CD4-positive, alpha-beta T cell treated with Interleukin-6 for 4 hours (primary cell): ENCODE measurements at places on chromosomes 2 and 18.

- DNase-seq, result no peak
These were observed 11.8 kb downstream of the C2orf69 start for GRCh38 chr2:199922856-199923255.

GRCh38 chr2:149021761-149022160 is 16.7 kb upstream of the LYPD6B start:
- no peak for DNase-seq

GRCh38 chr2:213934560-213934959 is 476.3 kb upstream of the VWC2L start:
- peak; percentile 7 for DNase-seq

DNA sequence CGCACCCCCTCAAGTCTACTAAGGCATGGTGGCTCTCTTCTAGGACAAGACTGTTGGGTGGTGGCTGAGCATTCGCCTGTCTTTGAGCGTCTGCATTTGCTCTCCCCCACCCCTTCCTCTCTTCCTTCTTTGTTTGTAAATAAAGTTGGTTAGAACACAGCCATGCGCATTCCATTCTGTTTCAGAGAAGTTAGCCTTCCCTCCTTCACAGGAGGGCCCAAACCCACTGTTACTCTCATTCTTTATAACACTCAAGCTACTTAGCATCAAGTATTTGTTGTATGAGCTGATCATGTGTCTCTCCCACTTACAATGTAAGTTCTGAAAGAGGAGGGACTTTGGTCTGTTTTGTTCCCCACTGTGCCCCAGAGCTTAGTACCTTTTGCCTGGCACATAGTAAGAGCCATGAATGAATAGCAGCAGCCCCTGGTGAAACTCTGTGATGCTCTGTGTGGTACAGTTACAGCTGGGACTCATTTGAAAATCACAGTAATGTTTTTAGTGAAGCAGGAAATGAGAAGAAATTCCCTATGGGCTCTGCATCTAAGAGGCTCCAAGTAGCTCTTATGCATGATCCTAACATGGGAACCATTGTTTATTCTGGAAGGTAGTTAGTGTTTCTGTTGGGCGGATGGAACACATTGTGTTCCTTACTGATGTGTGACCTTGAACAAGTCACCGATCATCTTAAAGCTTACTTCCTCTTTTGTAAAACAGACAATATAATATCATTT is 7.7 kb downstream of the MGAT5 start:
- no peak for DNase-seq

DNA sequence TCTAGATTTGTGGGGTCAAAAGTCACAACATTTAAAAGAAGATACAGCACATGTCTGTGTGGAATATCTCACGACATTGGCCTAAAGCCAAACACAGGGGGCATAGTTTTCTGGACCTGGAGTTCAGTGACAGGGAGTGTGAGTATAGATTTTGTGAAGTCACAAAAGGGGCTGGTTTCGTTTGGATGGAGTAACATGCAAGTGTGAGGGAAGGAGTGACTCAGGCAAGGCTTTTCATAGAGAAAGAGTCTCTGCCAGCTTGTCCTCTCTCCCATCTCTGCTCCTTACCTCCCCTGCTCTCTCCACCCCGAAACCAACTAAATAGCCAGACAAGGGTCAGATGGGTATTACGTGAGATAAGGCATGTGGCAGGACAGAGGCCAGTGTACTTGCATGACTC is 3.7 kb upstream of the EPAS1 start:
- DNase-seq, result no peak
